Endodermal cell (in vitro differentiated cells): ENCODE measurements at places on chromosomes 4 and X. TPM values are rescaled to one million over a fixed set of nuclear protein-coding genes. Genes with fewer than 3 reads are reported as not detected.

NAA11 gene
- total RNA-seq: not detected in 3 replicates

- no peaks in the 10 kb centered on the region for H3K4me1 ChIP-seq
- no peaks in the 10 kb centered on the region for H3K36me3 ChIP-seq
- DNase-seq: no peak
- H3K4me3 ChIP-seq: no peak overlapping the region
Measured at GRCh38 chr4:114237997-114238396, 258.6 kb upstream of the ARSJ start.

- H3K27ac ChIP-seq: no peak overlapping the region
- no peaks in the 10 kb centered on the region for H3K4me1 ChIP-seq
- peaks cover 94% of the 10 kb centered on the region for H3K36me3 ChIP-seq
- H3K4me3 ChIP-seq: no peak overlapping the region
Measured at GRCh38 chr4:94285666-94286065, 57.0 kb downstream of the HPGDS start.

GRCh38 chrX:85963736-85964135, 83.6 kb downstream of the CHM start:
- H3K27me3 ChIP-seq: no peaks in the 10 kb centered on the region
- no peak overlapping the region for H3K4me3 ChIP-seq
- peak; percentile 54 for DNase-seq
- H3K36me3 ChIP-seq: no peaks in the 10 kb centered on the region
- no peak overlapping the region for H3K27ac ChIP-seq

GRCh38 chr4:8278421-8279287, 9.1 kb downstream of the HTRA3 start:
- H3K27ac ChIP-seq: no peak overlapping the region
- no peaks in the 10 kb centered on the region for H3K36me3 ChIP-seq
- DNase-seq: no peak
- H3K4me3 ChIP-seq: no peak overlapping the region
